Fibroblast of skin of abdomen (primary cell): ENCODE measurements at places on chromosomes 7 and 10.
A peak's percentile ranks its signal among the peaks of the same experiment; 100 is the strongest.

DNA sequence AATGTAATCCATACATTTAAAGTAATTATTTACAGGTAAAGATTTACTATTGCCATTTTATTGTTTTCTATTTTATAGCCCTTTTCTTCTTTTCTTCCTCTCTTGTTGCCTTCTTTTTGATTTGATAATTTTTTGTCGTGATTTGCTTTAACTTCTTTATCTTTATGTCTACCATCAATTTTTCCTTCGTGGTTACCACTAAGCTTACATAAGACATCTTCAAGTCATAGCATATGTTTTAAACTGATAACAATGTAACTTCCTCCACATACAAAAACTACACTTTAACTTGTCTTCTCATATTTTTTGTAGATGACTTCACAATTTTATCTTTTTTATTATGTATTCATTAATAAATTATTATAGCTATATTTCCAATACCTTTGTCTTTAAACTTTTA, 316.6 kb downstream of the PLXDC2 start:
- no peak for DNase-seq

DNA sequence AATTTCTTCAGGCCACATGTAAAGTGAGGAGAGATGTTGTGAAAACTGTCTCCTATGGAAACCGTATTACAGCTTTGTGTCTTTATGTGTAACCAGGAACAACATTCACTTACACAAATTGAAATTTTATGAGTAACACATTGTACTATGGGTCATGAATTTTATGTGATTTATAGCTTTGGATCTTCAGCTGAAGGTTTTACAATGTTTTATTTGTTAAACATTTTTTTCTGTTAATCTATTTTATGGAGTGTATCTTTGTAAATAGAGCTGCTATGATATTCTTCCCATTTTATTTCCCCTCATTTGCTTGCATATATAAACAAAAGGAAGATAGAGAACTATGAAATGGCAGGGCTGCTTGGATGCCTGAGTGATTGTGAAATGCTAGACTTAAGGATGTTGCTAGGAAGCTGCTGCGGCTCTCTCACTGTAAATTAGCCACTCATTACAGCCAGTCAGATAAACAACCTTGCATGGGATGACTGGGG, 104.5 kb upstream of the PCLO start:
- DNase-seq: peak; percentile 6

- no peak for DNase-seq
These were observed 81.8 kb downstream of the PLCE1 start for GRCh38 chr10:94075506-94075905.

- no peak for DNase-seq
These were observed 75.4 kb downstream of the WIPF3 start for GRCh38 chr7:29881724-29882123.

- DNase-seq: no peak
These were observed 169.7 kb downstream of the BUB3 start for GRCh38 chr10:123323884-123324283.

GRCh38 chr7:80206763-80207162, 72.1 kb downstream of the GNAI1 start:
- DNase-seq: no peak

DNA sequence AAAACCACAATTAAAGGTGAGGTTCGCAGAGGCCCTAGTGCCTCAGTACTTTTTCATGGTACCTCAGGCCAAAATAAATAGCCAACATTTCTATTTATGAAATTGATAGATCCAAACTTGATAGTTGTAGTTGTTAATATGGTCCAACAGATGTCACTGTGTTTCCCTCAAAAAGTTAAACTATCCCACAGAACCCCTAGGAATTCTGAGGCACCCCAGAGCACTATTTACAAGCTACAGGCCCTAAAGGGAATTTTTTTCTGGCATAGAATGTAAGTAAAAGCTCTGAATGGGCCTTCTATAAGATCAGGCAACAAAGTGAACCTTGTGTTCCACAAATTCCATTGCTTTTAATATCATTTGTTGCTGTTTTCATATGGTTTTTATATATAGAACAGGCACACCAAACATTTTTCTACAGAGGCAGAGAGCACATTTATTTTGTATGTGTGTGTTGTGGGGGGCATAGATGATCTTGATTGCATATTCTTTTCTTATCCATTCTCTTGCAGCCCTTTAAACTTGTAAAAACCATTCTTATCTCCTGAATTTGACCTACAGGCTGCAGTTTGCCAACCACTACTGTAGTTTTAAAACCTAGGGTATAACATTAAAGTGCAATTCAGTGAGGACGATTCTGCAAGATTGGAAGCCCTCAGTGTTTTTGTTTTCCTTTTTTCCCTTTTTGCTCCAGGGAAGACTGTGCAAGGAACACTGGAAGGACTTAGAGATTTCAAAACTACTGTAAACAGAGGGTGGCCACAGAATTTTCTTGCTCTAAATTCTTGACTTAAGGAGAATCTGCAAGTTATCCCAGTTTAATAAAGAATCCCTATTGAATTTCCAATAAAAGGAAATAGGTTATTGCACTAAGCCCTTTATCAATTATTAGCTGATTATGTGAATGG, 3.5 kb upstream of the ARL4A start:
- DNase-seq: no peak

GRCh38 chr7:47451851-47452205, 130.1 kb downstream of the TNS3 start:
- peak; percentile 41 for DNase-seq

GRCh38 chr7:40058636-40059035, 75.8 kb downstream of the MPLKIP start:
- no peak for DNase-seq

DNA sequence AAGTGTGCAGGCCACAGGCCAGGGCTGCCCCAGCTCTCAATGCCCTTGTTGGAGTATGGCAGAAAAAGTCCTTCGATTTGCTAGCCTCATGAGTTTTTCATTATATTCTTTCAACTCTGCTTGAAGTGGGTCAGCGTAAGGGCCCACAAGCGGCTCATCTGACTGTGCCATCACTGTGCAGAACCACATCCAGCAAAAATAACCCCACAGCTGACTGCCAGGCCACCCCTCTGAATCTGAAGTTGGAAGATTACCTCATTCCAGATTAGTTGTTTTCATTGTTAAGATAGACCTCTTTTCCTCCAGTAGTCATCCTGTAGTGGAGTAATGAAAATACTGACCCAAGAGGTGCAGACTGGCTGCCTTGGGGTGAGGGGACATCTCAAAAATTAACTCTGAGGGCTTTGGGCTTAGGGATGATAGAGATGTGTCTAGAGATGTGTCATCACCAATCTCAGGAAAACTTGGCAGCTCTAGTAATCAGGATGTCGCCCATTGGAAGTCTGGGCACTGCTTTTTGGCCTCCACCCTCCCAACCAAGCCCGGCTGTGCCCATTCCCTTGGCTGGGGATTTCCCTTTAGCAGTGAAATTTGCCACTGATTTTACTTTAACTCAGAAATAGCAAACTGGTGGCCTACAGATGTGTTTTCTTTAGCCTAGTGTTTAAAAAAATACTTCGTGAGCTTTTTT, 164.3 kb downstream of the LCOR start:
- no peak for DNase-seq

DNA sequence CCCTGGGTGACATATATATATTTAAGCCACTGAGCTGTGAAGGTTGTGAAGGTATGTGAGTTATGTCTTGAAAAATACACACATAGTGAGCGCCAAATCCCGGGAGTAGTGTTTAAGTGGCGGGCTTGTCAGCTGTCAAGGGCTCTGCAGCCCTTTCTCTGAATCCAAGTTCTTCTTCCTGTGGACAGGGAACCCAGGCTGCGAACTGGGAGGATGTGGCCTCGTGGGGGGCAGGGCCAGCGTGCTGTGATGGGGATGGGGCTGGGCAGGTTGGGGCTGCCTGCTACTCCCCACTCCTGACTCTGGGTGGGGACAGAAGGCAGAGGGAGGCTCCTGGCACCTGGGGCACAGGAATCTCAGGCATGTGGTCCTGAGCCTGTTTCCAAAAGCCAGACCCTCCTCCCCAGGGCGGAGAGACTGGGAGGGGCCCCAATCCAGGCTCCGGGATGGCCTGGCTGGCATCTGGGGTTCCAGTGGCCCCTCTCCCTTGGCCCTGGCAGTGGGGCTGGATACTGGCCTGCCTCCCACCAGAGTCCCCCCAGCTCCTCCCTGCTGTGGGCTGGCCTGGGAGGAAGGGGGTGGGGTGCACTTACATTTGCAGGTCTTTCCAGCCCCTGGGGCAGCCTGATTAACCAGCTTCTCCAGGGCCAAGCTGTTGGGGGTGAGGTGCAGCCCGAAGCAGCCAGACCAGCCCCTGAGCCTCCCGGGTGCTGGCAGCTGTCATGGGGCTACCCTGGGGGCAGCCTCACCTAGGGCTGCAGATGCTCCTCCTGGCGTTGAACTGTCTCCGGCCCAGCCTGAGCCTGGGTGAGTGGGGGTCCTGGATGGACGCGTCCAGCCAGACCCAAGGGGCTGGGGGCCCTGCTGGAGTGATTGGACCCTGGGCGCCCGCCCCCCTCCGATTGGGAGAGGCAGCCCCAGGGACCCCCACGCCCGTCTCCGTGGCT, at the start of gene UPK3B:
Gene UPK3B, plus strand, starts transcription at position 622 of the 947 bp plus-strand sequence. Its CDS starts 101 bp downstream, at position 723.
- no peak for DNase-seq

DNA sequence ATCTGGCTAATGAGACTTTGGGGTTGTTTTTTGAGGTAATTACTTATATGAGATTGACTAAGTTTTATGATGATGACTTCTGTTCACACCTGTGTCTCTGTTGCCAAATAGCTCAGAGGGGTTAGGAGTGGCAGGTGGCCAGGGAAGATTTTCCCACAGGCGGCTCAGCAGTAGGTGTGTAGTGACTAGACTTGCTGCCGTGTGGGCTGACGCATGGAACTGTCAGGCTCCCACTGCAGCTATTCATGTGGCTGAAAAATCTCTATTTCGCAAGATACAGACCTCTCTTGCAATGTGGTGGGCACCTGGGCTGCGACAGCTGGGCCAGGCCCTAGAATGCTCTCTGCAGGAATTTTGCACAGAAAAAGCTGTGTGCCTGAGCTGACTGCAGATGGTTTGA, 1.4 kb downstream of the CPA4 start:
- peak; percentile 79 for DNase-seq

GRCh38 chr7:76343294-76343930, 15.4 kb downstream of the YWHAG start:
- no peak for DNase-seq

DNA sequence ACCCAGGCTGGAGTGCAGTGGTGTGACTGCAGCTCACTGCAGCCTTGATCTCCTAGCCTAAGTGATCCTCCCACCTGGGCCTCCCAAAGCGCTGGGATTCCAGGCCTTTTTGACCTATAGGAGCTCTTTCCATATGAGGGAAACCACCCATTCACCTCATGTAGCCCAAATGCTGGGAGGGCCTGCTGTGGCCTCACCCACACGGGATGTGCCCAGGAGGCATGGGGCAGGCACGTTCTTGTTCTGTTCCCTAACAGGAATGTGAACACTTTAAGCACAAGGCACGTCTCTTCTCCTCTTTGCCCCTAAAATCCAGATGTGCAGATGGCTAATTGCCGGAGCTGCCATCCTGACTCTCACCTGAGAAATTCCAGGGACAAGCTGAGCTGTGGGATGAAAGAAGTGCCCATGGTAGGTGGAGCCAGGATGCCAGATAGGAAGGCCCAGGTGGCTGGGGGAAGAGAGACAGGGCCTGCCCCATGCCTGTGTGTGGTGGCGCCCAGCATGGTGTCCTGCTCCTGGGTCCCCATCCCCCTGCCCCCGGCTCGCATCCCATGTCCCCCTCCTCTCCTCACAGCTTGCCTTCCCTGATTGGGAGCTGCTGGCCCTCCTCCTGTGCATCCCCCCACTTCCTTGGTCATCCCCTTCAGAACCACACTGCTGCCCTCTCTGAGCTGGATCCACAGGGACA, 17.3 kb downstream of the CAMK2B start:
- DNase-seq: no peak

DNA sequence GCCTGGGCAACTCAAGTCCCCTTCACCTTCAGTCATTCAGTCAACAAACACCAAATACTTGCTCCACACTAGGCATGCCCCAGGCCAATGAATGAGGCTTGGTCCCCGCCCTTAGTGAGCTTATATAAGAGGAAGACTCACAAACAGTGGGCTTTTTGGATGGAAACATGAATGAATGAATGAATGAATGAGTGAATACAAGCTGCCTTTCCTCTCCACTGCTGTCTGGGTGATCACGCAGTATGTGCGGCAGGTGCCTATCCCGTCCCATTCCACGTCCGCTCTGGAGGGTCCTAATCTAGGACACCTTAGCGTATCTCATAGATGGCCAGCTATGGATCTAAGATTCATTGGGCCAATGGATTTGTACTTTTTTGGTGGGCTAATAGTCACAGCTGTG, 19.8 kb upstream of the GTF2I start:
- DNase-seq: no peak

- no peak for DNase-seq
These were observed 51.0 kb downstream of the PTTG1IP2 start for GRCh38 chr7:90520484-90520883.

GRCh38 chr10:52391927-52392602, 78.0 kb downstream of the DKK1 start:
- no peak for DNase-seq

DNA sequence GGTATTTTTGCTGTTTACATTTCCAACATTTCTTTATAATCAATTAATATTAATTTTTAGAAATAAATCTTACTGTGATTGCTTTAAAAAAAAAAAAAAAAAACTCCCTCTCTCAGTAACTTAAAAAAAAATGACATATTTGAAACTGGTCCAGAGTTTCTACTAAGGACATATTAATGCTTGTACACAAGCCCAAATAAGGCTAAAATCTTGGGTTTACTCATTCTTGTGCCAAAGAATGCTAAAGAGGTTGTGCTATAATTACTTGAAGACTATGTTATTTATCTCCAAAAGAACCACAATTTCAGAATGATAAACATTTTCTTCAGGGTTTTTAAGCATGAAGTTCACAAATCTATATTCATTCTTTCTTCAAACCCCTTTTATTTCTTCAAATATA, 39.4 kb upstream of the PHF14 start:
- DNase-seq: peak; percentile 82

DNA sequence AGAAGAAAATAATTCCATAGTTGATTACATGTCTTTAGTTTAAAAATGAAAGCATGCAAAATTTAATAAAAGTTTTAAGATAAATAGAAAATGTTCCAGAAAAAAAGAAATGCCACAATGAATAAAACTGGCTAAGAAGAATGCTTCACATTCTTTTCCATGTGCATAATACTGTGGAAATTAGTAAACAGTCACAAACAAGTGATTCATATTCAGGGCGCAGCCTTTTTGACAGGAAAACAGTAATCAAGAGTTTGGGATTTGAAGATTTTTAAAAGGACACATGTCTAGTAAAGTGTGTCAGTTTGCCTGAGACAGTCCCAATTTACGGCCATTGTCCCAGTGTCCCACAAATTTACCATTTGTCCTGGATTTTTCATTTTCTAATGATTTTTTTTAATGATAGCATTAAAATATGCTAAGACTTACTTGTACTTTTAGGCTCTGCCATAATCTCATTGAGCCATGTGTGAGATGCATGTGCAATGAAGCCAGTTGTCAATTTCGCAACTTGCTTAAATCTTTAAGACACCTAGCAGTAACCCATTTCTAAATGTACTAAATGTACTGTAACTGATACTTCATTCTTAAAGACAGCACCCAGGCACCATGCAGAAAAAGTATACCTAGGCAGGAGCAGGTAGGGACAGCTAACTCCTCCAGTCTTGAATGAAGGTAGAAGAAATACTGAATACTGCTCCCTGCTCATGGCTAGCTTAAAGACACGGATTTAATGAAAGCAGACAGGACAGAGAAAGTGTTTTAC, 46.9 kb downstream of the ZNF438 start:
- peak; percentile 21 for DNase-seq
